ENCODE measurements at places on chromosomes 1 and 21.

DNA sequence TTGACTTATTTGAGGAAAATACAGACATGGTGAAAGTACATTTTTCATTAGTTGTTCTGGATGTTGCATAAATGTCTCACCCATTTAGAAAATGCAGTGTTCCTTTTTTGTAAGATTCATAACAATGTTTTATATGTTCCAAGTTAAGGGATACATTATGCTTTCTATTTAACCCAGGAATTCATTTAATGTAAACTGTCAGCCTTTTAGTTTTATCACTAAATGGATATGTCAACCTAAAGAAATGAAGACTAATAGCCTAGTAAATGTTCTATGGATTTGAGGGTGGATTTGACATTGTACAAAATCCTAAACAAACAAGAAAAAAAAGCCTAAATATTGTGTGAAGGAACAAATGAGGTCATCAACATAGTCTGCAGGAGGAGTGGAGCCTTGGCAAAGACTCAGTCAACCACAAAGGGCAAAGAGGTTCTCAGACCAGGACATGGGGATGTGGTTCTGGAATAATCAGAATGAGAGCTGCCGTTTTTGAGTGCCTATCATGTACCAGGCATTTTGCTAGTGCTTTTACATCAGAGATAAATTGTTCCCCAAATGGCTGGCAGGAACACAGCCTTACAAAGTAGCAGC, 8.8 kb upstream of the INSL5 start:
- no peak for DNase-seq

DNA sequence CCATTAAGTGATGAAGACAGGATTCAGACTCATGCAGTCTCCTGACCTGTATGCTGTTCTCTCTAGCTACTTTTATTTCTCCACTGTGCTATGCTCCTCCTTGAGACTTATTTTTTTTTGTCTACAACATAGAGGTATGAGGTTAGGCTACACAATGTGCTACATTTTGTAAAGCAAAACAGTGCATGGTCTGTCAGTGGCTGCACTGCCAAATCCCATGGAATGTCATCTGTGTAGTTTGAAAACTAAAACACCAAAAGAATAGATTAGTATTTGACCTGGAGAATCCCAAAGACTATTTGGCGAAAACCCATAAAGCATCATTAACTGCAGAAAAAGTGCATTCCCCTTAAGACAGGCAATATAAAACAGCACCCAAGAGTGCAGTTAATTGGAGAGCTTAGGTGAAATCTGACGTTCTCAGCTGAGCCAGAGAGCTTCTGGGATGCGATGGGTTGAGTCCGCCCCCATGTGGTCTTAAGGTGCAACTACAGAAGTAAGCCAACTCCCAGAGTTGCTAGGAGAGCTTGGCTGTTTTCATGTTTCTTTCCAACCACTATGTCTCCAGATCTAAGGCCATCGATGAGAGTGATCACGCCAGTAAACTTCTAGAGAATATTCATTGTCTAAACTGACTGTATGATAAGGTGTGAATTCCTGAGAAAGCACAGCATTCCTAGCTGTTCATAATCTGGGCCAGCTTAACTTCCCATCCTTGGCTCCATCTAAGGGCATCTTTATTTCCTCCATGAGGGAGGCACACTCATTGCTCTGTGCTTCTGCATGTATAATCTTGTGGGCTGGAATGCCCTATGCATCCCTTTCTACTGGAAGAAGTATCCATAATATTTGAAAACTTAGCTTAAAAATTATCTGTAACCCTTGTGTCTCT, 20.7 kb upstream of the CYP2J2 start:
- DNase-seq: peak; percentile 45

- no peak for DNase-seq
Measured at GRCh38 chr1:91883470-91883869, 2.5 kb downstream of the TGFBR3 start.

DNA sequence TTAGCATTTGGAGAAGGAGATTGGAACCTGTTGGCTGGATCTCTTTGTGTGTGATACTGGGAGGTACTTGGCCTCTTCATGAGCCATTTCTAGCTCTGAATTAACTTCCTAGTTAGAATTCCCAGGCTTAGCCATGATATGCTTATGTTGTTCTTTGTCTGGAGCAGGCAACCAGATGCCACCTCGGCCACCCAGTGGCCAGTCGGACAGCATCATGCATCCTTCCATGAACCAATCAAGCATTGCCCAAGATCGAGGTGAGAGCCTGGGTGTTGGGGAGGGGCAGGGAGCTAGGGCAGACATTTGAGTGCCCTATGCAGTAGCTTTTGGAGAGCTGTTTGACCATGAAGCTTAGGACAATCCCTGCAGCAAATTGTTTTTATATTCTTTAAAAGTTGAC, 26.5 kb upstream of the PIGV start:
- no peak for DNase-seq

DNA sequence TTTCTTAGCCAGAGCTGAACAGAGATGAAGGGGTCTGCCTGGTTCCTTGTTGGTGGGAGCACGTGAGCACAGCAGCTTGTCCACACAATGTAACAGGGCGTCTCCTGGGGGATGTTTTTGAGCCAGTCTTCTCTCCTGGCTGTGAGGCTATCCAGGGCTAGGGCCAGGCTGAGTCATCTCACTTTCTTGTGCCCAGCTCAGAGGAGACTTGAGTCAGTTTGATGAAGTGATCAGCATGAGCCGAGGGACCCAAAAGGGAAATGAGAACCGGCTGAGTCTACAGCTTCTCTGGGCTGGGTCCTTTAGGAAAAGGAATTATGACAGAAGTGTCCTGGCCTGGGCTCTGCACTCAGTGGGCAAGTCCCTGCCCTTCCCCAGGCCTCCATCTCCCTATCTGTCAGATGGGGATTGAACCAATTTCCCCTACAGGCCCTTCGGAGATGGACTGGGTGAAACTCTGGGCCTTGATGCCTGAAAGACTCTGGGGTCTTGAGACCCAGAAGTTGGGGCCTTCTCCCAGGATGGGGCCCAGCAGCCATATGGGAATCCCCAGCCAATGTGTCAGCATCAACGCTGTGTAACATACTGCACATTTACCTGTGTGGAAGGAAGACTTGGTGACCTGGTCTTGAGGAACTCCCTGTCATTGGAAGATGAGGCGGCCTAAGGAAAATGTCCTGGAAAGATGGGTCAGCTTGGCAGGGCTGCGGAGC, 36.6 kb downstream of the DMRTB1 start:
- DNase-seq: no peak

DNA sequence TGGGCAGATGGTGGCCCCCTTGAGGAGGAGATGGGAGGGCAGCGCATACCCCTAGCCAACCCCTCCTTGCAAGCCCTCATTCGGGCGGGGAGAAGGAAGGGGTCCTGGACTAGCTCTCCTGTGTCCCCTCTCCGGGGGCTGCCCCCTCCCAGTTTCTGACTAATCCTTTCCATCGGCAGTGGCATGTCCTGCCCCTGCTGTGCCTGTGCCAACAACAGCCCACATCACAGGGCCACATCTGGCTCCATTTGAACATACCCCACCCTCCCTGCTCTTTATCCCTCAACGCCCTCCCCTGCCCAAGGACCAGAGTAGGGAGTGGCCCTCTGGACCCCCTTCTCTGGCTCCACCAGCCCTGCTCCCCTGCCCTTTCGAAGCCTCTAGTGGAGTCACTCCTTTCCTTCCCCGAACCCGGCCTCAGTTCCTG, 11.0 kb upstream of the LMNA start:
- no peak for DNase-seq

DNA sequence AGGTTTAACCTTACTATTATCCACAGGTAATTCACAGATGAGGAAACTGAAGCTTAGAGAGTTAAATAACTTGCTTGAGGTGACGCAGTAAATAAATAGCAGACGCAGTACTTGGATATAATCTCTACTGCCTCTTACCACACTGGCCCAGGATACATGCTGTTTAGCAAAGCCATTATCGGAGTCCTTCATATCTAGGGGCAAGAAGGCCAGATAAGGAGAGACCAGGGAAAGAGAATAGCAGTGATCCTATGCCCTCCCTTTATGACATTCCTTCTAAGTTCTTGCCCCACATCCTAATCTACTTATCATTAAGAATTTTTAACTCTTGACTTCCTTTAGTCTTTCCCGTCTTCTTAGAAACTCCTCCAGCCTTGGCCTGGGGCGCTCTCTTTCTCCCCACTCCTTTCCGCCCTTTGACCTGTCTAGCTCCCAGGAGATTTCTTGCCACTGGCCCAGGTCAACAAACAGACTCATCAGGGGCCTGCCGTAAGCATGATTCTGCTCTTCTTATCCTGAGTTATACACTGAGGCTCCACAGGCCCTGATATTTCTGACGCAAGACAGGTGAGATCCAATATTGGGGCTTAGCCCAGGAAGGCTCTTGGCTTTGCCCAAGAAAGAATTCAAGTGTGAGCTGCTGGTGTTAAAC, 11.4 kb upstream of the SLAMF1 start:
- no peak for DNase-seq

DNA sequence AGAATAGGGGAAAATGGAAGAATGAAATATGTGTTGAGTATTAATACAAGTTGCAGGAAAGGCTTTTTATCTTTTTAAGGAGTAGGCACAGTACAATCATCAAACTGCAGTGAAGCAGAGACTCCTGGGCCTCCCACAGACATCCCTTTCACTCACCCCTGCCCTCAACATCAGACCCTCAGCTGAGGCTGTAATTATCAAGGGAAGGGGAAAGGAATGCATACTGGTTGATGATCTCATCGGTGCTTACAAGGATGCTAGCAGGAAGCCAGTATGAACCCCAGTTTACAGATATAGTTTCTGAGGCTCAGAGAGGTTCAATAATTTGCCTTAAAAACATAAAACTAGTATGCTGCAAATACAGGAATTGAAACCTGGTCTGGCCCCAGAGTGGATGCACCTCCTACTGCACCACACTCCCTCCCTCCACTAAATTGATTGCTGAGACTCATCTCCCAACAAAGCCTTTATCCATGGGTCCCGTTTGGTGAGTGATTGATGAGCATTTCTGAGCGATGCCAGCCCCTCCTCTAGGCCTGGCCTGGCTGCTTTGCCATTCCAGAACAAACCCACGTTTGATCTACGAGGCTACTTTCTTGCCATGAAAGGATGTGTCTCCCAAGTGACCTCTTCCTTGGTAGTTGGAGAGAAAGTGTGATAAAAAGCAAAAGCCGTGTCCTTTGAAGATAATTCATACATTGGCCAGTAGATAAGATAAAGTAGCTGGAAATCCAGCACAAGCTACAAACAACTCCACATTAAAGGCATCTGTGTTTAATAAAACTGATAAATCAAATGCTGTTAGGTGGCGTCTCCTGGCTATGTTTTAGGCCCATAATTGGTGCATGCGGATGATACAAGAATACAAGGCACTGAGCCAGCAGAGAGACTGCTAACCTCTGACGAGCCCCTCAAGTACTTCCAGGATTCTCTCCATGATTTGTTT, 233.9 kb upstream of the CAMK1G start:
- no peak for DNase-seq

DNA sequence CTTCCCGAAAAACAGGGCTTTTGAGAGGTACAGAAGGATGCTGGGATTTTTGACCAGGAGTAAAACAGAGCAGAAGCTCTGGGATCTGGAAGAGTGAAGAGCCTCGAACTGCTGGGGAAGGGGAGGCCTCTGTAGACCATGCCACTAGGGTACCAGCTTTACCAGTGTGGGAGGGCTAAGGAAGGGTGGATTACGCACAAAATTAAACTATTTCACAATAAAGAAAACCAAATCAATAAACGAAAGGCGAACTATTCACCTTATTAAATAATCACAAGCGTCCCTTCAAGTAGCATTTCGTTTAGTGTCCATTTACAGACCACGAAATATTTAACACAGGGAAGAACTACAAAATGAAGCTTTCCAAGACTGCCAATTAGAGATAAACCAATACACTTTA, 723 bp downstream of the CZIB start:
- DNase-seq: no peak

GRCh38 chr1:198495631-198496030, 44.8 kb downstream of the ATP6V1G3 start:
- DNase-seq: no peak

DNA sequence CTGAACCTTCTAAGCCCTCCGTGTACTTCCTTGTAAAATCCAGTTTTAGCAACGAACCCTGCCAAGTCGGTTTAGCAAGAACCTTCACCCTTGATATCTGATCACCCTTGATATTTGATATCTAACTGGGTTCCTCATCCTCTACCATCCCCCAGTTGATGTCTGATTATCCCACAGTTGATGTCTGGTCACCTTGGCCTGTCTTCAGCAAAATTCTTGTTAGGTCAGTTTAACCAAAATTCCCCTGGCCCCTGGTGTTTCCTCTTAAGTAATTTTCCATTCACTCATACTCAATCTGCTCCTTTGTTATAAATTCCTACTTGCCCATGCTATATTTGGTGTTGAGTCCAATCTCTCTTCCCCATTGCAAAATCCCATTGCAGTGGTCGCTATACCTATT, 114.5 kb upstream of the ZNHIT6 start:
- DNase-seq: no peak

- no peak for DNase-seq
Measured at GRCh38 chr21:39180429-39181019, 2.7 kb downstream of the PSMG1 start.

DNA sequence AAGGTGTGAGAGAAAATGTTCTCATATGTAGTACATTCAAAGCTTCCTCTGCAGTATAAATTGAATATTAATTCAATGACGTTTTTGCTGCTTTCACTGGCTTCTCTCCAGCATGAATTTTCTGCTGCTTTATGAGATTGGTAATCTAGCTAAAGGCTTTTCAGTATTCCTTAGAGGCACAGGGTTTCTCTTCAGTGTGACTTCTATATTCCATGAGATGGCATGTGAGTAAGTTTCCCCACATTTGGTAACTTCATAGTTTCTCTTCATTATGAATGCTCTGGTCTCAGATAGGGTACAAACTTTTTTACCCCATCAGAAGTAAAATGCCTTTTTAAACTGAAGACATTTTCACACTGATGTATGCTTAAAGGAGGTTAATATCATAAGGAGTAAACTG, 10.4 kb upstream of the KLF18 start:
- DNase-seq: no peak

- DNase-seq: no peak
Measured at GRCh38 chr1:19759740-19760089, 40.0 kb downstream of the TMCO4 start.

GRCh38 chr1:7069931-7070330, 284.7 kb downstream of the CAMTA1 start:
- DNase-seq: no peak

DNA sequence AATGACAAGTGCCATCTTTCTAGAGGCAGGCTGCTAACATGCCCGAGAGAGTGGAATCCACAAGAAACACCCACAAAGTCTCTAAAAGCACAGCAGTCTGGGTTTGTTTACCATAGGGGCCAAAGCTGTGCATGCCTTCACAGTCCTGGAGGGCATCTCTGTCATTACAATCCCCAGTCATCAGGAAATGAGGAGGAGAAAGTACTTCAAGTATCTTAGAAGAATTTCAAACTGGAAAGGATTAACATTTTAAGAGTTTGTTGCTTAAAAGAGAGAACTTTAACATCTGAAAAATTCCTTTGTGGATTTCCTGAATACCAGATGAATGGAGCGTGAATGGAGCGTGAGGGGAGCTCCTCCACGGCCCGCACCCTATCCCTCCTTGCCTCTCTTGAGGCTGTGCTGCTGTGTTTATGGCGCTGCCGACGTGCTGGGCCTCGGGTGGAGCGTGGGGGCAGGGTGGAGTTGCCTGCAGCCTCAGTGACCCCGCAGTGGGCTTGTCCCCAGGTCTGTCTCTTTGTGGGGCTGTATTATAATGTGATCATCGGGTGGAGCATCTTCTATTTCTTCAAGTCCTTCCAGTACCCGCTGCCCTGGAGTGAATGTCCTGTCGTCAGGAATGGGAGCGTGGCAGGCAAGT, 23.3 kb downstream of the SLC6A17 start:
- DNase-seq: no peak
